SK-N-SH treated with all-trans-retinoic acid at 6 μM for 48 hours (cell line): ENCODE measurements at places on chromosomes 3 and 15.

- no peak for ATAC-seq
Observed at GRCh38 chr15:46174122-46174521, 539.3 kb downstream of the SQOR start.

DNA sequence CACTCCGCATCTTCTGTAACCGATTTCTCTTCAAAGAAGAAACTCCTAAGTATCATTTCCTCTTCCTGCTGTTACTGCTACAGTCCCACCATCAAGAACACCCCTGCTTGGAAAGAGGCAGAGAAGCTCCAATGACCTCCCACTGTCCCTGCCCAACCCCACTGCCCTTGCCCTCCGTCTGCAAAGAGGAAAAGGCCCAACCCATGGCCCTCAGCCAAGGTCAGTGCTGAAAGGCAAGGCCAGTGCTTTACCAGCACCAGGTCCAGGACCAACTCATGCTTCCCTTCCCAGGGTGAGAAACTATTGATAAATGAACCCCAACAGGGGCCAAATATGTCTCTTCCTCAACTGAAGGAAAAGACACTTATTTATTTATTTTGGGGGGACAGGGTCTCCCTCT is 22.5 kb downstream of the FAM240A start:
- no peak for ATAC-seq

DNA sequence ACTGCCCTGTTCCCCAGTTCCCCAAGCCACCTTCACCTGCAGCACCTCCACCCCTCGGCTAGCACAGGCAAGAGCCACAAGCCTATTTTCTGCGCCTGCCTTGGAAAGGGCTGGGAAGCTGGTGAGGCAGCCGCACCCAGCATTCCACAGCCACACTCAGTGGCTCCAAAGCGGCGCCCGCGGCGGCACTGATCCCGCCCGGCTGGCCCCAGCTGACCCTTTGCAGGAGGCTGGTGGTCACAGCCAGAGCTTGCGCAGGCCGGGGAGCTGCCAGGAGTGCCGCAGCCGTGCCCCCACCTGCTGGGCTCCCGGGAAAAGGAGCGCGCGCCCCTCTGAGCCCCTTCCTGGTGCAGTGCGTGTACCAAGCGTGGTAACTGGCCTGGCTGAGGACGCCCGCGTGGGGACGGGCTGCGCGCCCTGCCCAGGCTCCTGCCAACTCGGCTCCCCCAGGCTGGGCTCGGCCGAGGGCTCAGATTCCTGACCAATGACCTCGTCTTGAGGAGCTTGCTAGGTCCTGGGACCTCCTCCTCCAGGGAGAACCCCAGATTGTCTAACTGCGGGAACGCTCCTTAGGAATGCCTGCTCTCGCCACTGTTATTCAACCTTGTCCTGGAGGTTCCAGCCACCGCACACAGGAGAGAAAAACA is 13.3 kb downstream of the GRAMD2A start:
- ATAC-seq, result peak; percentile 86

GRCh38 chr3:165830746-165831145 is 6.5 kb downstream of the BCHE start:
- no peak for ATAC-seq

DNA sequence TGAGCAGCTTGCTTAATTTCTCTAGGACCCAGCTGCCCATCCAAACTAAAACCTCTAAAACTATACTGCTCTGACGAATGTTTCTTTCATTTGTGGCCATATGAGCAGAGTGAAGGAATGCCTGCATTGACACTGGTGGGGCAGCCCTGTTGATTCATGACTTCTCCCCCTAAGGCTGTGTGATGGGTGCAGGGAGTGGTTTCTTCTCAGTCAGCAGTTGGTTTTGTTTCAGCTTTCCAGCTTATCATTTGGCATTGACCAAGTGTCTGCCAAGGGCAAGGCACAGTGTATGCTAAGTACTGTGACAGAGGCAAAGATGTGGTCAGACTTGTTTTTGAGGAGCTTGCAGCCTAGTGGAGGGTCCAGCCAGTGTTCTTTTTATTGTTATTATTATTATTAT is 4.7 kb downstream of the ABHD6 start:
- ATAC-seq, result no peak

DNA sequence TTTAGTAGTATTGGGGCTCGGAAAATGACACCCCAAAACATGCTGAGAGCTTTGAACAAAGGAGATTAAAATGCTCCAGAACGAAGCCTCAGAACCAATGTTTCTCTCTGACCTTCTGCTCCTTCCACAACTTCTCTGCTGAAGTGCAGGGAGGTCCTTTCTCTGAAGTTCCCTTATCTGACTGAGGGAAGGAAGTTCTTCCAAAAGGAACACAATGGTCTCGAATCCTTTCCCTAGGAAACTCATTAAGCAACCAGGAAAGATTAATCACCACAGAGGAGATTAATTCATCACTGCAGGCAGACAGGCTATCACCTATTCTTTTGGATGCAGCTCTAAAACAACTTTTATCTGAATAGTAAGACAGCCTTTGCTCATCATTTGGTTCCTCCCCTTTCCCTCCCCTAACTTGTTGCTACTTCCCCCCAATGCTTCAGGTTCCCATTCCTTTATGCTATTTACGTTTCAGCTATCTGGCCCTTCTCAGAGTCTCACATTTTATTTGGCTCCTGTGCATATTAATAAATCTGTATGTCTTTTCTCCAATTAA is 18.2 kb upstream of the WDR49 start:
- ATAC-seq, result no peak

DNA sequence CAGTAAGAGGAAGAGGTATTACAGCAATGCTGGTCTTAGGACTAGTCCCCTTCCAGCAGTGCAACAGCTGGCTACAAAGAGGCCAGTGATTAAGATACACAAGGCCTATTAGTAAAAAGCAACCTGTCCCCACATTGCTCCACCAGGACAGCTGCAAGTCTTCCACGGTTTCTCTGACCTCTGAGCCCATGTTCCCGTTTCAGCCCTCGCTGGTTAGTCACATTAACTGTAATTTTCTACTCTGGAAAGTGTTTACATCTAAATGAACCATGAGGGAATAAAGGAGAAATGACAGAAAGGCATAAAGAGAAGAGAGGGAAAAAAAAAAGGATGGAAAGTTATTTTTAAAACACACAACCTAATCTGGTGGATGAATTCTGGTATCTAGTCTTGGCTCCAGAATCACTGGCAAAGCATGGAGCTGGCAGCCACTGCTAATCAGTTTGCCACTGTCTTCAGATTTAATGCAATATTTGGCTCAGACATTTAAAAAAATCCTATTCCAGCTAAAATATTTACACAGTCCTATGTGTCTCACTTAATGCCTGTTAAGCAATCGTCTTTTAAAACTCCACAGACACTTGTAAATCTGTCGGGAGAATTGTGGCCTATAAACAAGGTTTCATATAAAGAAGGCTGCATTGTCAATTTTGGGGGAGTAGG is 154.9 kb downstream of the GREM1 start:
- ATAC-seq, result peak; percentile 17

- no peak for ATAC-seq
Observed at GRCh38 chr15:25249236-25250010, 189.4 kb downstream of the UBE3A start.

DNA sequence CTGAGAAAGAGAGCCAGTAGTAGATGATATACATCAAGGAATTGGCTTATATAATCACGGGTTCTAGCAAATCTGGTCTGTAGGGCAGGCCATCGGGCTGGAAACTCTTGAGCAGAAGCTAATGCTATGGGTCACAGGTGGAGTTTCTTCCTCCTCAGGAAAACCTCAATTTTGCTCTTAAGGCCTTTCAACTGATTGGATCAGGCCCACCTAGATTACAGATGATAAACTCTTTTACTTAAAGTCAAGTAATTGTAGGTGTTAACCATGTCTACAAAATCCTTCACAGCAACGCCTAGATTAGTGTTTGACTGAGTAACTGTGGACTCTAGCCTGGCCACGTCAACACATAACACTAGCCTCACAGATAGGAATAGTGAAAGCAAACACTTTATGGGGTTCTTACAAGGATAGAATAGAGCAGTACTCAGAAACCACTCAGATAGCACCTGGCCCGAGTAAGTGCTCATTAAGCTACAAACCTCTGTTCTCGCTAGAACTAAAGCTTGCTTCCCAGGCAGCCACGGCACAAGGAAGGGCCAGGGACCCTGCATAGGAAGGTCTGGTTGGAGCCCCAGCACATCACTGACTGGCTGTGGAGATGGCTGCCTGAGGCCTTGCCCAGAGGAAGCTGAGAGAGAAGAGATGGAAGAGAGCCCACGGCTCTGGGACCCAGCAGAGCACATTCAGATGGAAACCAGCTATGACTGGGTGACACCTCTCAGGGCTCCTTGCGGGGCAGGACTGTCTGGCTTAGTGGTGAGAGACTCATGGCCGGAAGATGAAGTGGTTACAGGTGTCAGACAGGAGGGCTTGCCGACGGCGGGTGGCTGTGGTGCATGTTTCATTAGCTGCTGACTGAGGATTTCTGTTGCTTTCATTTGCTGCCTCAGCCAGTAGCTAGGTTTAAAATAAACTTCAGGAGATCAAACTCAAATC is 202.5 kb upstream of the TLE3 start:
- ATAC-seq, result no peak

- ATAC-seq, result no peak
Observed at GRCh38 chr3:175144368-175144767, 285.2 kb downstream of the NAALADL2 start.

- ATAC-seq, result peak; percentile 86
Observed at GRCh38 chr15:67433495-67434099, 87.3 kb upstream of the C15orf61 start.

- ATAC-seq, result peak; percentile 97
Observed at GRCh38 chr3:167876620-167877281, 141.2 kb downstream of the SERPINI1 start.

- ATAC-seq, result peak; percentile 46
Observed at GRCh38 chr3:42063888-42064287, 27.3 kb upstream of the TRAK1 start.

DNA sequence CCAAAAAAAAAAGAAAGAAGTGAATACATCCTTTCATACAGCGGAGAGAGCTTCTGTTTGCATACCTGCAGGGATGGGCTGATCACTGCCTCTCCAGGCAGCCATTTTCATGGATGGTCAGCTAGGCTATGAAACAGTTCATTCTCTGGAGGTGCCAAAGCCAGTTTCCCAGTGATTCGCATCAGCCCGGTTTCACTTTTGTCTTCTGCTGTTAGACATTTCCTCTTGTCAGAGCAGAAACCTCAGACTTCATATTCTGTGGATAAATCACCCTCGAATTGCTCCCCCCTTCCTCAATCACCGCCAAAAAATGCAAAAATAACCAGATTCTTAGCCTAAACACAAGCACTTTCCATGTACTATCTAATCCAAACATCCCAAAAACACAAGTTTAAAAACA is 225.6 kb downstream of the ADAMTS9 start:
- ATAC-seq, result peak; percentile 78

DNA sequence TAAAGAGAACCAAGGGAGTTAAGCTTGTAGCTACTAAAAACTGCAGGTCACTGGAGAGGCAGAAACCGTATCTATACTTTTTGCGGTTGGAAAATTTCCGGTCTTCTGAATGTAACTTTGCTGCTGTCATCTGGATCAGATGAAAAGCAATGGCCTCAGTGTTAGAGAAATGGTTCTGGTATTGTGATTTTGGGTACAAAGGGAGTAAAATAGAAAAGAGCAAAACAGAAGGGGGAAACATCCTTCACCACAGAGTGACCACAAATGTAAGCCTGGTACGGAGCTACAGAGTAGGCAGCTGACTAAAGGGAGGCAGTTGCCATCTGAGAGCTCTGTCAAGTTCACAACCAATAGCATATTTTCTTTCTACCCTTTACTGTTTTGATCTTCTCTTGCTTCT is 5.6 kb downstream of the CD96 start:
- no peak for ATAC-seq

DNA sequence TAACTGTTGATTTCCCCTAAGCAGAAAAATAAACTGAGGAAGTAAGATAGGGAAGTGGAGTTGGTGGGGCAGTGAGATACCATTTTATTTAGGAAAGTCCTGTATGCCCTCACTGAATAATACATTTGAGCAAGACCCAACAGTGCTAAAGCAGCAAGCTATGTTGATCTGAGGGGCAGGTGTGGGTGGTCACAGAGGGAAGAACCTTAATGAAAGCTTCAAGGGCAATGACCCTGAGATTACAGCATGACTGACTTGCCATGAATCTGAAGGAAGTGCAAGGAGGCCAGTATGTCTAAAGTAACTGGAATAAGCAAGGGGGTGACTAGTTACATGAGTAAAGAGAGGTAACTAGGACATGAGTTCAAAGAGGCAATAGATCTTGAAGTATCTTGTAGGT is 159.5 kb downstream of the CD47 start:
- no peak for ATAC-seq

DNA sequence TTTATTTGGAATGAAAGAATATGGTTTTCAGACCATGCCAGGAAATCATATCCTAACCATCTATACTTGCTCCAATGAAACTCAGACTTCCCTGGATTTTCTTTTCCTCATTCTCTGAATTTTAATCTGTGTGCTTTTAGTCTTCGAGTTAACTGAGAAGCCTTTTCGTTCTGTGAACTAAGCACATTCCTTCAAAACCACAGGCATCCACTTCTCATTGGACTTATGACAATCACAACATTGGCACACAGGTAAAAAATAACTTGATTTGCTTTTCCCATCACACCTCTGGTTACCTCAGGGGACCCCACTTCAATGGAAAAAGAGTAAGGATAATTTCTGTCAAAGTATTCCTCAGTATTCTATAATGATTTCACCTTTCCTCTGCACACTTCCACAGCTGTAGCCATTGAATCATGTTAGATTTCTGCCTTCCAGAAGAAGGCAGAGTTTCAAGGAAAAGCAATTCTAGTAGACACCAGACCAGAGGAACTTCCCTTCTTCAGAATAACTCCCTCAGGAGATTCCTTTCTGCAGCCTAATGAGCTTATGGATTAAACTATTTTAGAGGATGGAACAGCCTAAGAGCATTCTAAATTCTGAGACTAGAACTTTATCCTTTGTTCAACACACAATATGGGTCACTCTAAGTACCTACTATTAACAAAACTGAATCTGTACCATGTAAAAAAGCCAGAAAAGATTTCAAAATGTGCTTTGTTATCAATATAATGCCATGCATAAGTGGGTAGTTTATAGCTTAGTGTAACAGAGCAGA is 15.9 kb downstream of the COMMD2 start:
- ATAC-seq, result peak; percentile 74

- no peak for ATAC-seq
Observed at GRCh38 chr15:80090879-80091503, 31.5 kb downstream of the ZFAND6 start.

DNA sequence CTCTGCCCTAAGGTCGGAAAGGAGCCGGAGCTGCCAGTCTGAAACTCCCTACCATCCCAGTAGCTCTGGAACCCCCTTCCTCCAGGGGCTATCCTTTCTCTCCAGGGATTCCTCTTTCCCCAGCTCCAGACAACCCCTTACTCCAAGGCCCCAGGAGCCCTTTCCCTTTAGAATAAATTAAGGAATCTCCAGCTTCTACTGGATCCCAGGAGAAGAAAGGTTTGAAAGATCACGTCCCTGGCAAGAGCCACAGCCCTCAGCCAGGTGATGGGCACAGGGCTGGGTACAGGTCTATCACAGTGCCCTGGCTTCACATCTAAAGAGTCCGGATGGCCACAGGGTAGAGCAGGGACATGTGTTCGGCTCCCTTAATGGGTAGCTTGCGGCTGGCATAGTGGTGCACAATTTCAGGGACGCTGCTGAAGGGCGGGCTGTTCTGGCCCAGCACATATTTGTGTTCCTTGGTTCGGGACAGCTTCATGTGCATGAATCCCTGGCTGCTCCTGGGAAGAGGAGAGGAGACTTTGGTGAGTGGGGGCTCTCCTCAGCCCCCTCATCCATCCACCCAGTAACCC is 20.0 kb downstream of the SHF start:
- ATAC-seq, result no peak

GRCh38 chr15:32943711-32944110 is 225.9 kb downstream of the GREM1 start:
- no peak for ATAC-seq

- ATAC-seq, result no peak
Observed at GRCh38 chr3:120147072-120147871, 53.0 kb upstream of the GSK3B start.

GRCh38 chr3:36906504-36907149 is 38.2 kb downstream of the TRANK1 start:
- no peak for ATAC-seq
